Fibroblast of lung (primary cell): ENCODE measurements at places on chromosomes 7 and 10. TPM values are rescaled to one million over a fixed set of nuclear protein-coding genes. Genes with fewer than 3 reads are reported as not detected.

Gene PRR15
- total RNA-seq = 0.51 TPM in 1 of 2 replicates, not detected in the other

Gene TMEM213
- not detected in 2 replicates for total RNA-seq

Gene LRRC4
- total RNA-seq = 0.26 and 0.33 TPM in 2 replicates

Gene ASIC3
- under 0.01 and 0.17 TPM in 2 replicates for total RNA-seq

Gene IFIT1B
- under 0.01 TPM in 1 of 2 replicates, not detected in the other for total RNA-seq

Gene ADAM22
- total RNA-seq = 0.51 and 0.66 TPM in 2 replicates

Gene RPEL1
- total RNA-seq = 0.17 and 0.26 TPM in 2 replicates

Gene SHLD2
- total RNA-seq = 21.6 and 26.2 TPM in 2 replicates

Gene FAM237B
- total RNA-seq = under 0.01 TPM in 1 of 2 replicates, not detected in the other

Gene AKR1C1
- 72.2 and 154 TPM in 2 replicates for total RNA-seq

Gene MOGAT3
- not detected in 2 replicates for total RNA-seq

Gene ORC5
- 18.8 and 22.9 TPM in 2 replicates for total RNA-seq

Gene TAS2R4
- total RNA-seq = 1.5 TPM in 2 replicates

Gene FEZF1
- not detected in 2 replicates for total RNA-seq
